Small intestine (tissue), 16 donors: ENCODE measurements at places on chromosomes 6 and 20. TPM values are rescaled to one million over a fixed set of nuclear protein-coding genes. Genes with fewer than 3 reads are reported as not detected.

- DNase-seq = no peak
These were observed 65.0 kb downstream of the ZFAND3 start for GRCh38 chr6:37884548-37884947.

- no peak for DNase-seq
These were observed 81.9 kb downstream of the ANKS1A start for GRCh38 chr6:34970957-34971356.

DNA sequence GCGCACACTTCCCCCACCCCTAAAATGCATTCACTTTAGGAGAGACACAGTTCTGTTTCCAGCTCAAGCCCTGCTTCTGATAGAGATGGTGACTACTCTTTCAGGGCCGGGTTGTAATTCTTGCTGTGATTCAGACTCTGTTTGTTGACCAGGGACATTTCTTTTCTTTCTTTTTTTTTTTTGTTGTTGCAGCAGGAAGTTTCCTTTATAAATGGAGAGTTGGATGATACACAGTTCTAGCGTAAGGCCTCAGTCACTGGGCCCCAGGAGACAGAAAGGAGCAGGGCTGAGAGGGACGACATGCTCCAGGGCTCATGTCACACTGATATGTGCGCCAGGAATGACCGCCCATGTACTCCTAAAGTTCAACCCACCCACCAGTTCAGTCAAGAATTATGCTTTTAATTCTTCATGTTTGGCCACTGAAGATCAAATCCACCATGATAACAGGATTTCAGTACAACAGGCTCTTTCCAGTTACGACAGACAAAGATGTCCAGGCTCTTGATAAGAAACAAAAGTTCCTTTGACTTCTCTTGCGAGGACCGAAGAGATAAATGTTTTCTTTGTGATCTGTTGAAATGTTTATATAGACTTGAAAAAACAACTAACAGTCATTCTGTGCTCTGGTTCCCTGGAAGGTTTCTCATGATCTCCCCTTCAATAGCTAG lies 142.5 kb downstream of the CD164 start:
- no peak for DNase-seq

GRCh38 chr6:33427585-33428223 lies 7.8 kb downstream of the SYNGAP1 start:
- peak; percentile 31 for DNase-seq

- peak; percentile 30 for DNase-seq
These were observed 9.4 kb upstream of the GMPR start for GRCh38 chr6:16228709-16229665.

DNA sequence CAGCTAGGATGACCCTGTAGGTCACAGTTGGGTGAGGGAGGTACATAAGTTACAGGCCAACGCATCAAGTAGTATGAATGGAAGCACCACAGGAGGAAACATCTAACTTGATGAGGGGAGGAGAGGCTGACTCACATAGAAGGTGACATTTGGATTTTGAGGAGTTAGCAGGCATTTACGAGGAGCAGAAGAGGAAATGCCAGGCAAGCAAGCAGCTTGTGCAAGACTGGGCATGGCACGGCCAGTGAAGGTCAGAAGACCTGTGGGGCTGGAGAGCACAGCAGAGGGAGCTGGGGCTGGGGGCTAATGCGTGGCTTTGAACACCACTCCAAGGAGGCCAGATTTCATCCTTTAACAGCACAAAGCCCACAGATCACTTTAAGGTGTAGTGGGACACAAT lies 37.8 kb downstream of the MUC22 start:
- DNase-seq = no peak

DNA sequence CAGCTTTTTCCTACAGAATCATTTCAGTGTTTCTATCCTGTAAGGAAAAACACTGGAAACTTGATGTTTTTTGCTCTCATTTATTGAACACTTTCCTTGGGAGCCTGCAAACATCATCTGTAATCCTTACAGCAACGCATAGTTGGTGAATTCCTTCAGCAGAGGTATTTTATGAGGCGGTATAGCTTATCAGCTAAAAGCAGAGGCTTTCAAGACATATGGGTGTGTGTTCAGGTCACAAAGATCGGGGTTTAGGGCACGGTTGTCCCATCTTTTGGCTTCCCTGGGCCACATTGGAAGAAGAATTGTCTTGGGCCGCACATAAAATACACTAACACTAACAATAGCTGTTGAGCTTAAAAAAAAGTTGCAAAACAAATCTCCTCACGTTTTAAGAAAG lies 185.0 kb downstream of the AIG1 start:
- DNase-seq = no peak

GRCh38 chr6:159148641-159149040 lies 20.6 kb upstream of the FNDC1 start:
- DNase-seq = no peak

DNA sequence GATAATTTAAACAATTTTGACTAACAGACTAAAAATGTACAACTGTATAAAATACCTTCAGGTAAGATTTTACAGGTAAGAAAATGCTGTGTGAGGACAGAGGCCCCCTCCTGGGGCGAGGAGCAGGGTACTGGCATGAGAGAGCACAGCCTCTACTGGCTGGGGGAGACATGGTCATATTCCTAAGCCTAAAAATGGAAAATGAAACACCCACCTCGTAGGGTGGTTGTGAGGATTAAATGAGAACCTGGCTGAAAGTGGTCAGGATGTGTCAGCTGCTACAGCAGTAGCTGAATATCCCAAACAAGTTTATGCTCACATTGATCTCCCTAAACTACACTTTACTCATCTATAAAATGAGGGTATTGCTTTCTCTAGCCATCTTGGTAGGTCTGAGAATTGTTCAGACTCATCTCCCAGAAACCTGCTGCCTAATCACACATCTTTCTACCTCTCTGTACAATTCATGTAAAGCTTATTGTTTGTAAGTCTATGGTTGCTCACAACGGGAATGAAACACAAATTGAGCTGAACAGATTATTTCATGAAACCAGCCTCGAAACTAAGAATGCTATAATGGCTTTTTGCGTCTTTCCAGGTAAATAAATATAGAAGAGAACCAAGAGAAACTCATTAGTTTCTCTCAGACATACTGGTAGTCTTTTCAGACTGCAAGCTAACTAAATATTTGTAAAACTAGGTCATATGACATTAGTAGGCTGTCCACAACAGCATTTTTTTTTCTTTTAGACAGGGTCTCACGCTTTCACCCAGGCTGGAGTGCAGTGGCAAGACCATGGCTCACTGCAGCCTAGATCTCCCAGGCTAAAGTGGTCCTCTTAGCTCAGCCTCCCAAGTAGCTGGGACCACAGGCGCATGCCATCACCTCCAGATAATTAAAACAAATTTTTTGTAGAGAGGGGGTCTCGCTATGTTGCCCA lies 69.6 kb downstream of the POPDC3 start:
- no peak for DNase-seq

DNA sequence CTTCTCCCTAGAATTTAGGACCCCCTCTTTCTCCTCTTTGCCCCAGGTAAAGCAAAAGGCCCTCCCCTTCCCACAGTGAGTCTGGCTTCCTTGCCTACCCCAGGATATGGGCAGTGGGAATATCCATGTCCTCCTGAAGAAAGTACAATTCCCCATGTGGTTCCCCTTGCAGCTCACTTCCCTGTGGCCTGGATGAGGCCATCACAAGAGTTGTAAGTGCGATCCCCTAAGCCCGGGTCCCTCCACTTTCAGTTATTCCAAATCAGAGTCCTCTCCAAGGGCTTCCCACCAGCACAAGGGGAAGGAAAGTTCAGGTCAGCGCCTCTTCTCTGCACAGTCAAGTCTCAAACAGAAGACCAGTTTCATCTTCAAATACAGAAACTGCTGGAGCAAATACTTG lies 10.2 kb upstream of the PTPN1 start:
- DNase-seq = no peak

DNA sequence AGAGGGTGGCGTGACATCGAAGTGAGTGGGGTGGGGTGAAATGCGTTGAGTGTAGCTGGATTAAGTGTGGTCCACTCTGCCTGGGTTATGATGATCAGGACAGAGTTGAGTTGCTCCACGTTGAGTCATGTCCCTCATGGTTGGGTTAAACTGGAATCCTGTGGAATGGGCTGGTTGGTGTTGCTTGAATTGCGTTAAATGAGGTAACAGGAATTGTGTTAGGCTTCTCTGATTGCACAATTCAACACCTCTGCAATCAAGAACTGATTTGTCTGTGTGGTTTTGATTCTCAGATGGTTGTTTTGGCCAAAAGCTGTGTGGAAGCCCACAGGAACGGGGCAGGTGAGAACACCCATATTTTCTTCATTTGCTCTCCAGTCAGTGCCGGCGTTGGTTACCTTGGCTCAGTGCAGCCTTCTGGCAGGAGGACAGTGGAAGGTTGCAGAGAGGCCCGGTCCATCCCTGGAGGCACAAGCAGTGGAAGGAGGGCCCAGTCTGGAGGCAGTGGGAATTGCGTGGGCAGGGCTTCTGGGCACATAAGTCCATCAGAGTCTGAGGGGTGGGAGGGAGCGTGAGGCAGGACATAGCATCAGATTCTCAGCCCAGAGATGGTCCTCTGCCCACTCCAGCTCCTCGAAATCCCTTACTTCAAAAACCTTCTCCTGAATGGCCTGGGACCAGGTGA lies 11.6 kb downstream of the NOTCH4 start:
- no peak for DNase-seq

DNA sequence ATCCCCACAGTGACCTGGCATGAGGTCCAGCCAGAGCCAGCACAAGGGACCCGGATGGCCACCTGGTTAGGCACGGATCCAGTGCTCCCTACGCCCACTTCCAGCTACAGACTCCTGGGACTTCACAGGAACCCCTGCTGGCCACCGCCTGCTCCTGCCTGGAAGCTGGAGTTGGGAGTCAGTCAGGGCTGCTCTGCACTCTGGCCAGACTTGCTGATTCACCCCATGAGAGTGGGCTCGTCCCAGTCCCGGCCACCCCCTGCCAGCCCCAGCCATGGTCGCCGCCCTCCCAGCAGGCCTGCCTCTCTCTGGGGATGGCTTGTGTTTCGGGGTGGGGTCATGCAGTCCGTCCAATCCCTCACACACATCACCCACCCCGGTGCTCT lies 125.8 kb downstream of the DLL1 start:
- no peak for DNase-seq

The PHACTR3 gene
- polyA plus RNA-seq = 5.2 TPM

The RTF2 gene
- polyA plus RNA-seq = 74.3 TPM

The SOBP gene
- polyA plus RNA-seq = 1.6 TPM

The CD40 gene
- polyA plus RNA-seq = 14.5 TPM

The NUP153 gene
- polyA plus RNA-seq = 7.6 TPM

The ZFAND3 gene
- polyA plus RNA-seq = 80.4 TPM

The LRP11 gene
- polyA plus RNA-seq = 2.2 TPM

The CST4 gene
- polyA plus RNA-seq = not detected
